ENCODE measurements at places on chromosomes 4 and X. TPM values are rescaled to one million over a fixed set of nuclear protein-coding genes. Genes with fewer than 3 reads are reported as not detected.

Gene BEX2
- 2.1 TPM for total RNA-seq

Gene SLC9B1
- 0.87 TPM for total RNA-seq

Gene GPR50
- total RNA-seq = not detected

Gene CXorf65
- total RNA-seq = not detected

Gene SLC10A4
- 0.25 TPM for total RNA-seq

Gene MMRN1
- total RNA-seq = 0.77 TPM

Gene TLR7
- under 0.01 TPM for total RNA-seq

Gene MAGEB18
- not detected for total RNA-seq

Gene GAGE10
- total RNA-seq = not detected

Gene PABPC4L
- total RNA-seq = 2.1 TPM

Gene ACE2
- not detected for total RNA-seq

Gene MAGEA11
- not detected for total RNA-seq

Gene RPA4
- total RNA-seq = 1.00 TPM

Gene YTHDC1
- 51.4 TPM for total RNA-seq

Gene ERVMER34-1
- total RNA-seq = under 0.01 TPM

Gene SPACA5
- total RNA-seq = not detected

Gene TASL
- total RNA-seq = not detected

Gene FOXR2
- total RNA-seq = not detected

Gene TADA2B
- 13.7 TPM for total RNA-seq

Gene ACOX3
- total RNA-seq = 30.1 TPM

Gene NMU
- 1.3 TPM for total RNA-seq

Gene TCEAL7
- 44.3 TPM for total RNA-seq

Gene ALB
- total RNA-seq = 0.12 TPM

Gene TRIML1
- total RNA-seq = not detected

Gene MAGEA12
- not detected for total RNA-seq

Gene XK
- 0.25 TPM for total RNA-seq

Gene RCHY1
- 25.7 TPM for total RNA-seq

Gene DCLK2
- 14.1 TPM for total RNA-seq

Gene ARFIP1
- 51.4 TPM for total RNA-seq

Gene SHROOM4
- 0.62 TPM for total RNA-seq

Gene GAGE12H
- total RNA-seq = not detected

Gene MAPK10
- 21.1 TPM for total RNA-seq

Gene CYP2U1
- total RNA-seq = 21.0 TPM

Gene IRAK1
- total RNA-seq = 97.1 TPM

Gene FAM47E
- under 0.01 TPM for total RNA-seq
